ENCODE measurements at places on chromosomes 16 and 17. TPM values are rescaled to one million over a fixed set of nuclear protein-coding genes. Genes with fewer than 3 reads are reported as not detected.

- no peaks in the 10 kb centered on the region for H3K36me3 ChIP-seq
- peak overlapping the region; percentile 63 for H3K27ac ChIP-seq
- no peak for DNase-seq
- H3K4me1 ChIP-seq: peaks cover 9% of the 10 kb centered on the region
Measured at GRCh38 chr16:85730186-85730465, 20.8 kb downstream of the C16orf74 start.

DNA sequence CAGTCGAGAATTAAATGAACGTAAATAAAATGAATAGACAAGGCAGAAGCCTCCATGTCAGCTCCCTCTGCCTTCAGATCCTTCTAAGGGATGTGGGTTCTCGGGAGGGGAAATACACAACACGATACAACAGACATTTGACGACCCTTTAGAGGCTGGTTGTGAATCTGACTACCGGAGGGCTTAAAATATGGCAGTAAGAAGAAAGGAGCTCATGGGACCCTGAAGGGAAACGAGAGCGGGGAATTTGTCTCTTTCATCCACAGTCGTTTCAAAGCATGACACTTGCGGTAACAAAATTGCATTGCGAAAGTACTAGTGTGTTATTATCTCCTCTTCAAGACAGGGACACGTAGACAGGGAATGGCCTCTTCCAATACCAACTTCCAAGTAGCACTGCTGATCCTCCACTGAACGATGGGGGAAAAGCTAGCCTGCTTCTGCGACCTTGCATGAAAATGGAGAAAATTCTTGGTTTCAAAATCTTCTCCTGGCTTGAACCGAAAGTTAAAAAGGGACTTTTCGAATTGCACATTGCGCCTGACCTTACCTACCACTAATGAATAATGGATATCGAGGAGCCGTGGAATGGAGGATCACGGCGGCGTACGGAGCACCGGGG lies 1.2 kb upstream of the TNRC6C start:
- H3K27me3 ChIP-seq: peaks cover 52% of the 10 kb centered on the region
- DNase-seq: no peak
- no peaks in the 10 kb centered on the region for H3K36me3 ChIP-seq
- H3K4me1 ChIP-seq: peaks cover 4% of the 10 kb centered on the region

DNA sequence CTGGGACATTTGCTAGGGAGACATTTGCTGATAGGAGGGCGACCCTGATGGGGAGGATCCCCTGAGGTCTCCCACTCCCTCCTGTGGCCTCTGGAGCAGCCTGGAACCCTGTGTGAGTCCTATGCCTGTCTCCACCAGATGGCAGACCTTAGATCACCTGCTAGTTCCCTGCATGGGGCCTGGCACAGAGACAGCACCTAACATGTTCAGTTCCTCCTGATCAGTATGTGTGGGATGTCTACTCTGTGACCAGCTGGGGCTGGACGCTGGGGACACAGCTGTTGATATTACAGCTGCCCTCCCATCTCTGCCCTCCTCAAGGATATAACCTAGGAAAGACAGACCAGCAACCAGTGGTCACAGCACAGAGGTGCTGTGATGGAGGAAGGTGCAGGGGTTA lies 1.1 kb upstream of the ADCY7 start:
- H3K27ac ChIP-seq: no peak overlapping the region
- H3K27me3 ChIP-seq: no peaks in the 10 kb centered on the region
- peaks cover 15% of the 10 kb centered on the region for H3K4me1 ChIP-seq
- no peak overlapping the region for H3K4me3 ChIP-seq
- H3K36me3 ChIP-seq: no peaks in the 10 kb centered on the region

DNA sequence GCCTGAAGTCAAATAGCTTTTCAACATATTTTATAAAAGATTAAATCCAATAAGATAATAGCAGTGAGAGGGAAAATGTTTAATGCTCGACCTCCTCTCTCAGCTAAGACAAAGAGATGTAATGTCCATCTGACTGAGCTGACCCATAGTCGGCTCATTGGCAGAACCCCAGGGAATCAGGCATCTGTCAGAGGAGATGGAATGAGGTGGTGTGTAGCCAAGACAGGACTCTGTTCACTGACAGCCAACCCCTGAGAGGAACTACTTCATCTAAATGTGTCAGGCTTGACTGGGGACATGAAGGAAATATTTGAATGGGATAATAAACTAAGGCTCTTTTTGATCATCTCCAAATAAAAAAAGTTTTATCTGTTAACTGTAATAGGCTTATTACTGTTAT lies 188.0 kb downstream of the CDH11 start:
- H3K4me1 ChIP-seq: no peaks in the 10 kb centered on the region
- no peaks in the 10 kb centered on the region for H3K36me3 ChIP-seq
- no peak for DNase-seq
- no peaks in the 10 kb centered on the region for H3K27me3 ChIP-seq
- no peak overlapping the region for H3K27ac ChIP-seq
- H3K4me3 ChIP-seq: no peak overlapping the region

DNA sequence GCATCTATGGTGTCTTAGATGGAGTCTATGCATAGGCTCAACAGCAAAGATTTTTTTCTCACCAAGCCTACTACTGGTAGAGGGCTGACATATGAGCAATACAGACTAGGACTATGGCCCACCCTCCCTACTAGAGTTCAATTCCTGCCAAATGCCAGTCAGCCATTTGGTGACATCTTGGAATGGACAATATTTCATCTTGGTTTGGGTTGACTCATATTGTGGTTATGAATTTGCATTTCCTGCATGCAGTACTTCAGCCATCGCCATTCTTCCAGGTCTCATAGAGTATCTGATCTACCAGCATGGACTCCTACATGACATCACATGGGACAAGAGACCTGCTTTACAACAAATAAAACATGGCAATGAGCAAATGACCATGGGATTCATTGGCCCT lies 778.1 kb upstream of the SOX9 start:
- no peaks in the 10 kb centered on the region for H3K27me3 ChIP-seq
- no peaks in the 10 kb centered on the region for H3K4me1 ChIP-seq
- H3K4me3 ChIP-seq: no peak overlapping the region
- H3K36me3 ChIP-seq: no peaks in the 10 kb centered on the region
- DNase-seq: no peak

DNA sequence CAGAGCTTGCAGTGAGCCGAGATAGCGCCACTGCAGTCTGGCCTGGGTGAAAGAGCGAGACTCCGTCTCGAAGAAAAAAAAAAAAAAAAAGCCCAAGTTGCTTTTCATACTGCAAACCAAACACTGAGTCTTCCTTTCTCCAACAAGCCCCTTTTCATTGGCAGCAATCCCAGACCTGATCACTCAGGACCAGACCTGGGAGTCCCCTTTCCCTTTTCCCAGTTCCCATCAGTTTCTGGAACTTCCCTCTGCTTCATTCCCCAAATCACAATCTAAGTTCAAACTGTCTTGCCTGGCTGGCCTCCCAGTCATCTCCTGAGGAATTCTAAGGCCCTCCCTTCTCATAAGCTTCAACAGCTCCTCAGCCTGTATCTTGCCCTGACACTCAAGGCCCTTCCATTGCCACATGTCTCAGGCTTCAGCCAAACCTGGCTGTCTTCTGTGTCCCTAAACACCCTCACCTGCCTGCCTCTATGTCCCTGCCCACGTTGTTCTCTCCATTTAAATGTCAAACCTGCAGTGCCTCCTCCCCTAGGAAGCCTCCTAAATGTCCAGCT lies 11.8 kb upstream of the PHF12 start:
- H3K36me3 ChIP-seq: no peaks in the 10 kb centered on the region
- DNase-seq: no peak
- H3K4me3 ChIP-seq: no peak overlapping the region
- H3K4me1 ChIP-seq: no peaks in the 10 kb centered on the region
- H3K27me3 ChIP-seq: no peaks in the 10 kb centered on the region

DNA sequence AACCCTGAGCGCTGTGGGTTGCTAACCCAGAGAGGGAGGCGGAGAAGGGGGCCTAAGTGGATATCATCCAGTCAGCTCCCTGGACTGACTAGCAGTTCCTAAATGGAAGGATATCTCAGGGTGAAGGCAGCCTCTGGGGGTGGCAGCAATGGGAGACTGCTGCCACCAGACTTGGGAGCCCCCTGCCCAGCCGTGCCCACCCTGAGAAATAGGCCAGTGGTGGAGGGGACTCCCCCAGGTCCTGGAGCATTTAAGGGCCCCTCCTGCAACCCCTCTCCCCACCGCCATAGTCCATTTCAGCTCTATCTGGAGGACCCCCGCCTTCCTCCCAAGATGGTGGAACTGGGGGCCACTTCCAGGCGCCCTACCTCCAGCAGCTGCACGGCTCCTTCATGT lies 8.4 kb downstream of the TSPOAP1 start:
- no peaks in the 10 kb centered on the region for H3K36me3 ChIP-seq
- peaks cover 25% of the 10 kb centered on the region for H3K27me3 ChIP-seq
- no peak overlapping the region for H3K27ac ChIP-seq
- peaks cover 20% of the 10 kb centered on the region for H3K4me1 ChIP-seq
- no peak overlapping the region for H3K4me3 ChIP-seq

DNA sequence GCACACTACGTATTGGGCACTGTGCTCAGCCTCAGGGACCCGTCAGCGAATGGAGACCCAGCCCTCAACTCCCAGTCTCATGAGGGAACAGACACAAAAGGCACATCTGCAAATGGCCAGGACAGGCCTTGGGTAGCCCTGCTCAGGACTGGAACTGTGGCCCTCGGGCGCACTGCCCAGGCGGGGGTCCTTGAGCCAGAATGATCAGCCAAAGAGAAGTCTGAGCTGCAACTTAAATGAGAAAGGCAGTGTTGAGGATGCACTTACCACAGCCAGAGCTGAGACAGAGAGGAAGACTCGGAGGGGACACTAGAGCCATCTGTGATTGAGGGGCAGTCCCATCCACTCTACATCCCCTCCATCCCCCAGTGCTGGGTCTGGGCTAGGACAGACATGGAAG lies 117.3 kb downstream of the C16orf95 start:
- no peak overlapping the region for H3K27ac ChIP-seq
- no peak for DNase-seq
- H3K4me1 ChIP-seq: no peaks in the 10 kb centered on the region
- H3K36me3 ChIP-seq: no peaks in the 10 kb centered on the region

DNA sequence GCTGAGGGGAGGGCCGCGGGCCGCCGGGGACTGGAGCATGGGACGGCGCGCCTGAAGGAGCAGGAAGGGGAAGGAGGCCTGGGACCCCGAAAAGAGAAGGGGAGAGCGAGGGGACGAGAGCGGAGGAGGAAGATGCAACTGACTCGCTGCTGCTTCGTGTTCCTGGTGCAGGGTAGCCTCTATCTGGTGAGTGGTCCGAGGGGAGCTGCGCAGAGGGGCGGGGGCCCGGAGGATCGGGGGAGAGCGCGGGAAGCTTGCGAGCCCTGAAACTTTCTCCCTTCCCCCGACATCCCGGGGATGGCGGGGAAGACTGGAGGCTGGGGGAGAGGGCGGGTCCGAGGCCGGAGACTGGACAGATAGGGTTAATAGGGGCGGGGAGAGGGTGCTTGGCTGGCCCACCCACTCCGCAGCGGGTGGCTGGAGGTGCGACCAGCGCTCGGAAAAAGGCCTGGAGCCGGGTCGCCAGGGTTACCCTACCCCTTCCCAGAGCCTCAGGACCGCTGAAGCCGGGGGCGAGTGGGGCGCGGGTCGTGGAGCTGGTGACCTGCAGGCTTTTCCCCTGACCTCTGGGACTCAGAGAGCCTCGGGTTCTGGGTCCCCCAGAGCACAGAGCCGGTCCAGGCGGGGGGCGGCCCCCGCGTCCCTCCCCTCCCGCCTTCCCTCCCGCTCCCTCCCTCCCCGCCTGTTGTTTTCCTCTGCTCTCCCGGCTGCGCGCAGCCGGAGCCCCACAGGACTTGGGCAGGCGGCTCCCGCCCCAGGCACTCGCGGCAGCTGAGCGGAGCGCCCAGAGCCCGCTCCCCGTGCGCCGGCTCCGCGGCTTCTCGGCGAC lies 631 bp downstream of the NXPH3 start:
- peak overlapping the region; percentile 53 for H3K4me3 ChIP-seq
- H3K36me3 ChIP-seq: no peaks in the 10 kb centered on the region
- peak overlapping the region; percentile 48 for H3K27ac ChIP-seq
- peak; percentile 40 for DNase-seq

DNA sequence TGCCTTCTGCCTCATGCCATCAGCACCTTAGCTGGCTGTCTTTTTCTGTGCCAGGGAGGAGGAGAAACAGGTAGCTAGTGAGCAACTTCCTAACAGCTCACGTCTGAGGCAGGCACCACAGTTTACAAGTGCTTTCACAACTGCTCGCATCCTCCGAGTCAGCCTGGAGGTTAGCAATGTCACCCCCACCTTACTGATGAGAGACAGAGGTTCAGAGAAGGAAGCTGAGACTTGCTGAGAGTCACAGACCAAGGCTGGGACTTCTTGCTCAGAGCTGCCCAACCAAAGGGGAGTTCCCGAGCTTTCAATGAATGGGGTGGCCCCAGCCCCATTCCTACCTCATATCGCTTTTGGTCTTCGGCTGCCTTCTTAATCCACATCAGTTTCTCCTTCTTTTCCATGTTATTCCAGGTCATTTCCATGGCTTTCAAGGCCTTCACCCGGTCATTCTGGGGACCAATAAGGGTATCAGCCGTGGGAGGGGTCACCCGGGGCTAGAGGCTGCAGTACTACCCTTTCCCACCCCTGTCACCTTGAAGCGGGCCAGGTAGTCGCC lies 9.6 kb downstream of the UBTF start:
- no peaks in the 10 kb centered on the region for H3K27me3 ChIP-seq
- H3K36me3 ChIP-seq: no peaks in the 10 kb centered on the region
- DNase-seq: no peak
- peaks cover 33% of the 10 kb centered on the region for H3K4me1 ChIP-seq

DNA sequence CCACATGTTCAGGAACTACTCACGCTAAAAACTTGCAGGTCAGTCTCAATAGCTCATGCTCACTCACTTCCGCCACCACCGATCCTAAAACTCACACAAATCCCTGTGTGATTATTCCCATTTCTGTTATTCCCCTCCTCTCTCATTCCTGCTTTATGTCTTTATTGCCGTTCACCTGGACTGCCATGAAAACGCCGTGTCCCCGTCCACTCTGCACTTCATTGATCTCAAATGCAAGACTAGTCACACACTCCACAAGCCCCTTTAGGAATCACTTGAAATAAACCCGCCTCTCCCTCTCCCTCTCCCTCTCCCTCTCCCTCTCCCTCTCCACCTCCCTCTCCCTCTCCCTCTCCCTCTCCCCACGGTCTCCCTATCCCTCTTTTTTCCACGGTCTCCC lies 78.0 kb downstream of the AXIN2 start:
- no peak overlapping the region for H3K4me3 ChIP-seq
- H3K36me3 ChIP-seq: no peaks in the 10 kb centered on the region
- H3K27ac ChIP-seq: no peak overlapping the region
- DNase-seq: no peak
- H3K4me1 ChIP-seq: no peaks in the 10 kb centered on the region

Gene INO80E
- total RNA-seq: 59.6 TPM

Gene OR1D5
- not detected for total RNA-seq

Gene C17orf107
- 5.3 TPM for total RNA-seq

Gene ZNF750
- total RNA-seq: 3.4 TPM

Gene PPL
- 69.8 TPM for total RNA-seq

Data from left lung (tissue), 14 donors.